CD4-positive, CD25-positive, alpha-beta regulatory T cell (primary cell): ENCODE measurements at places on chromosomes 5 and 9. TPM values are rescaled to one million over a fixed set of nuclear protein-coding genes. Genes with fewer than 3 reads are reported as not detected.

- DNase-seq, result no peak
These were observed 345.9 kb upstream of the RIOK2 start for GRCh38 chr5:97528941-97529340.

DNA sequence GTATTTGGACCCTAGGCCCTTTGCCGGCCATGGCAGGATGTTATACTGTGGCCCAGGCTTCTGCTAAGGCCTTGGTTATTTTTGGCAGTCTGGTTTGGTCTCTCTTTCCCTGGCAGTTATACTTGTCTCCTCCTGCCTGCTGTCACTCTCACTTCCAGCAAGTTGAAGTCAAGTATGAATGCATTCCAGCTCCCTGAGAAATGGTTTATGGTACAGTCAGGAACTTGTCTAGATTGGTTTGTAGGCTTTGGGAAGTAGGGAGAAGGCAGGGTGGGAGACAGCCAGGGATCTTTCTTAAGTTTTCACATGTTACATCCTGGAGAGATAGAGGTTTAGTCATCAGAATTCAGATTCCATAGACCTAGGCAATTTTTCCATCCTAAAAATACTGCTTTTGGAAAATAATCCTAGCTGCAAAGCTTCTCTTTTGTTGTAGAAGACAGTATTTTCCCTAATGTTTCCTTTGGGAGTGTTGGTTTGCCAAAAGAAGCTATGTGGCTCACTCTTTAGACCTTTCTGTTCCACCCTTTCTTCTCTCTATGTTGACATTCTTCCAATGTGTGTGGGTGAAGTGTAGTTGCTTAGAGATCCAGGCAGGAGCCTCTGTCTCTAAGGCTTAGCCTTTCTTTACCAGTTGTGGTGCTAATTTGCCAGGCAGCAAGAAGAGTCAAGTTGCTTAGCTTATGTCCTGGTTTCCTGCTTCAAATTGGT is 2.5 kb upstream of the KDM3B start:
- DNase-seq, result no peak

GRCh38 chr5:92741906-92742305 is 839.1 kb downstream of the NR2F1-AS1 start:
- DNase-seq, result no peak

- no peak for DNase-seq
These were observed 608.1 kb upstream of the RORB start for GRCh38 chr9:73889023-73889422.

Gene RMI1
- 5.5 TPM for polyA plus RNA-seq

Gene PCDHA12
- not detected for polyA plus RNA-seq

Gene ENTPD2
- polyA plus RNA-seq, result not detected

Gene IL17B
- polyA plus RNA-seq, result not detected

Gene SPINK5
- polyA plus RNA-seq, result not detected

Gene SPATA31A3
- not detected for polyA plus RNA-seq
